Hippocampal formation (tissue), 2 donors: ENCODE measurements at places on chromosomes 6 and 20.

DNA sequence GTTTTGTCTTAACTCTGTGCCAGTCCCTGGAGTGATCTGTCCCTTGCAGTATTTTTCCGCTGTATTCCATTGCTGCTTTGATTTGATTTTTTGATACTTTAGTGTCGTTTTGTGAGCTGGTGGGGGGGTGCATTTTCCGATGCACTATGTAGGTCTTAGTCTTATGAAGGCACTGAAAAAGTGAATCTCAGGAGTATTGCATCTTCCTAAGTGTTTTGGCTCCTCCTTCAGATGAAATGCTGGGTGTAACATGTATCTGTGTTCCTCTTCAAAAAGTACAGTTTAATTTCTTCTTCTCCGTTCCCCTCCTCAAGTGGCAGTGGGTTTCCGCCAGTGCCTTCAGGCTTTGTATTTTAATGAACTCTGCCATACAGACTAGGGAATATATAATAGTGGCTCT, 580.7 kb upstream of the GJE1 start:
- no peak for DNase-seq

- DNase-seq = no peak
These were observed 770.9 kb downstream of the HDGFL1 start for GRCh38 chr6:23340271-23340670.

DNA sequence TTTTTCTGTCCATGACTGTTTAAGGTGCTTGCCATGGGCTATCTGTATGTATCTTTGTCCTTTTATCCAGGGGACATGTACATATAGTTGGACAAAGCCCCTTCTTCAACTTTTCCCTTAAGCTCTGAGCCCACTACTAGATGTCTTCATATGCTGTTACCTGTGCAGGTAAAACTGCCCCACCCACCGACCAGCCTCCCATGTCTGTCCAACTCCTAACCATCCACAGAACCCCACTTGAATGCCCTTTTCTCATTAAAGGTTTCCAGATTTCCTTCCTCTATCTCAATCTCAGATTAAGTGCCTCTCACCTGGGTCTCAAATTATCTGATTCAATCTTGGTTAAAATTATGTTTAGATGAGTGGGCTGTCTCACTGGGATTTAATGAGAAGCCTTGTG, 136.3 kb downstream of the RNASET2 start:
- DNase-seq = no peak

DNA sequence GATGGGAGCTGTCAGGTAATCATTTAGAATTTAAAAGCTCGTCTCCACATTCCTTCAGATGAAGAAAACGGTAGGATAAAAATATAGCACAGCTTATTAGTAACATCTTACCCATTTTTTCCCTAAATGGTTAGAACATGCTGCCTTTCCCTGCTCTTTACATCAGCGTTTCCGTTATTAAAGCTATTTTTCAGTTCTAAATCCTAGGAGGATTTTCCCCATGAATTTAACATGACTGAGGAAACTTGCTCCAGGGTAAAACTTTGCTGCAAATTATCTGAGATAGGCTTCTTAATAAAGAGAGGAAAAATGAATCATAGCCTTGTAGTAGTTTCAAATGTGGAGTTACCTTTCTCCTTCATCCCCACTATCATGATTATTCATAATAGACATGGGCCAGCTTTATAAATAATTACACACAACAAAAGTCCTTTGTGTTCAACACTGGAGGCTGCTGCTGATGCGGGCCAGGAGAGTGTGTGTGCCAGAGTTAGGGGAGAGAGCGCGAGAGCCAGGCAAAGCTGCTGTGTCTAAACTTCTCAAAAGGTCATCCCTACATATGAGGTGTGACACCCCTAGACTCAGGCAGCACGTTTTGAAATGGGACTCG, 24.4 kb downstream of the MYLIP start:
- DNase-seq = no peak

DNA sequence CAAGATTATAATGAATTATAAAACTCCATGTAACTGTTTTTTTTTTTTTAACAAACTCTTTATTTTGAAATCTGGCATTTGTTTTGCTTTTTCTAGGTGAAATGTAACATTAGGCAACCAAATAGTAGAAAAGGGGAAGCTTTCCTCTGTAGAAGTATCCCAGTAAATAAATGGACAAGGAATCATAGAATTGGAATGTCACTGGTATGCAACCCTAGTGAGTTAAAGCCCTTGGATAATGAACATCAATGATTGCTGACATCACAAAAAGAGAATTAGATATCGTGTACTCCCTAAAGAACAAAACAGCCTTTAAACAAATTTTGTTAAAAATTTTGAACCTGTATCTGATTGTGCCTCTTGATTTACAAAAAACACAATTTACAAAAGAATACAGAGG, 93.9 kb upstream of the OGFRL1 start:
- DNase-seq = no peak

GRCh38 chr6:159094444-159095252, 49.9 kb upstream of the TAGAP start:
- no peak for DNase-seq

DNA sequence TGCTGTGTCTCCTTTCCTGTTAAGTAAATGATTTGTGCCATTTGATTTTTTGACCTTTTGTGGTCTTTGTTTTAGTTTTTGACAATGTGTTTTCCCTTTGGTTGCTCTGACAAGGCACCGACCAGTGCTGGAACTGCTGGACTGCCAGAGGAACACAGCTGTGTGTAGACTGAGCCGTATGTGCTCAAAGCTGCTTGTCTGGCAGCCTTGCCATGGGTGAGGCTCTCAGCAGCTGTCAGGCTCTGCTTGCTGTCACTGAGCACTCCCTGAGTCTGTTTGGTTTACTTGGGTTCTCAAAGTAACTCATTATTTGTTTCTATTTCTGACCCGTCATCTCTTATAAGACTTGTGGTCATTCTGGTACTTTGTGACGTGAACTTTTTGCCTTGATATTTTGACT, 15.1 kb upstream of the SNRPB start:
- DNase-seq = no peak

- DNase-seq = no peak
These were observed 135.0 kb upstream of the AFDN start for GRCh38 chr6:167691533-167692312.

DNA sequence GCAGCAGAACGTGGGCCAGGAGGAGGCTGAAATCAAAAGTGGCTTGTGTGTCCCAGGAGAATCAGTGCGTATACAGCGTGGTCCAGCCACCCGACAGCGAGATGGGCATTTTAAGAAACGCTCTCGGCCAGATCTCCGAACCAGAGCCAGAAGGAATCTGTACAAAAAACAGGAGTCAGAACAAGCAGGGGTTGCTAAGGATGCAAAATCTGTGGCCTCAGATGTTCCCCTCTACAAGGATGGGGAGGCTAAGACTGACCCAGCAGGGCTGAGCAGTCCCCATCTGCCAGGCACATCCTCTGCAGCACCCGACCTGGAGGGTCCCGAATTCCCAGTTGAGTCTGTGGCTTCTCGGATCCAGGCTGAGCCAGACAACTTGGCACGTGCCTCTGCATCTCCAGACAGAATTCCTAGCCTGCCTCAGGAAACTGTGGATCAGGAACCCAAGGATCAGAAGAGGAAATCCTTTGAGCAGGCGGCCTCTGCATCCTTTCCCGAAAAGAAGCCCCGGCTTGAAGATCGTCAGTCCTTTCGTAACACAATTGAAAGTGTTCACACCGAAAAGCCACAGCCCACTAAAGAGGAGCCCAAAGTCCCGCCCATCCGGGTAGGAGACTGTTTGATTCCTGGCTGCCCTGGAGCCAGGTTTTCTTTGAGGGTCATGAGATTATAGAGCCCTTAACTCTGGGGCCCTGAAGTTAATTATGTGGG, 75.3 kb downstream of the ASXL1 start:
- DNase-seq = no peak

- DNase-seq = no peak
These were observed 154.7 kb upstream of the RIN2 start for GRCh38 chr20:19603376-19603750.

DNA sequence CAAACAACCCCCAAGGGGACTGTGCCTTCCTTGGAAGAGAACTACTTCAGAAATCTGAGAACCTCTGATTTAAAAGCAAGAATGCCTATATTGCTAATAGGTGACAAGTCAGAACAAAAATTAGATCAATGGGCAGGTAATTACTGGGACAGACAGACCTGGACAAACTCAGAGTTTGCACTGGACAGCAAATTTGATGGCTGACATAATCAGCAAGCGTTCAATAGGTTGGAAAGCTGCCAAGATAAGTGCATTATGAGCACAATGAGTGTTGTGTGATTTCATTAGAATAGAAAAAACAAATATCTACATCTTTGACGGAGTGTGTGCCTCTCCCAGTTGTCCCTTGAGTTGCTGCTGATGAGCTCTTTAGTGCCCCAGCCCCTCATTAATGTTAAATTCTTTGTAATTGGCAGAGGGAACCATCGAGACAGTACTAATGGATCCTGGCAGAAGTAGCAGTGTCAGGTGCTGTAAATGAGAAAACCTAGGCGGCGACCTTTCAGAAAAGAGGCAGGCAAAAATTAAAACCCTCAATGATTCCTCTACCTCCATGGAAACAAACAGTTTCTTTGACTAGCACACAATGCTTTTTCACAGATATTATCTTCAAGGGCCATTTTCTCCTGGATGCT, 116.5 kb upstream of the COL21A1 start:
- DNase-seq = no peak

DNA sequence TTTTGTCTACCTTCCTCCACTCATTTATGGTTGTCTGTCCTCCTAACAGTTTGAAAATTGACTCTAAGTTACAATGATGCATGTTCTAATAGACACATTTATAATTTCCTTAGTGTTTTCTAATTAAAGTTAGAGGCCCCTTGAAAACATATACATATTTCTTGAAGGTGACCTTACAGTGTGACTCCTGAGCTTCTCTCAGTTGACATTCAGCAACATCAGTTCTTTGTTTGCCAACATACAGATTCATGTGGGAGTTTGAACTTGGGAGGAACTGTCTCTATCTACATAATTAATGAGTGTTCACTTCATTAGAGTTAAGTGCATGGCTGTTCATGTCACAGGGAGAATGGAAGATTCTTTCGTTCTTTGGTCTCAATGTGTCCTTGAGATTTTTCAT, 658.2 kb downstream of the GRIK2 start:
- no peak for DNase-seq

- DNase-seq = no peak
These were observed 22.2 kb upstream of the VAPB start for GRCh38 chr20:58366866-58367265.
